ENCODE measurements at places on chromosomes 7 and 10.

DNA sequence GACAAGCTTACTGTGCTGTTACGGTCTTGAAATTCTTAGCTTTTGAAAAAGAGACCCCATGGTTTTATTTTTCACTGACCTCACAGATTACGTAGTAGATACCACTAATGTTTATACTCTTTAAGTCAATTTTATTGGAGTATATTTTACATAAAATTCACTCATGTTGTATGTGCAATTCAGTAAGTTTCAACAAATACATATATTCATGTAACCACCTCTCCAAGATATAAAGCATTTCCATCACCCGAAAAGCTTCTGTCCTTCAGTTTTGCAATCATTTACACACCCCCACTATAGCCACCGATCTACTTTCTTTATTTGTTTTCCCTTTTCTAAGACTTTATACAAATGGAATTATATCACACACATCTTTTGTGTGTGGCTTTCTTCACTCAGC, 199.2 kb downstream of the PHF14 start:
- DNase-seq, result no peak

- no peak for DNase-seq
Observed at GRCh38 chr10:22684699-22685098, 29.7 kb downstream of the PIP4K2A start.

GRCh38 chr10:46218921-46219320, 67.9 kb upstream of the ANTXRL start:
- no peak for DNase-seq

DNA sequence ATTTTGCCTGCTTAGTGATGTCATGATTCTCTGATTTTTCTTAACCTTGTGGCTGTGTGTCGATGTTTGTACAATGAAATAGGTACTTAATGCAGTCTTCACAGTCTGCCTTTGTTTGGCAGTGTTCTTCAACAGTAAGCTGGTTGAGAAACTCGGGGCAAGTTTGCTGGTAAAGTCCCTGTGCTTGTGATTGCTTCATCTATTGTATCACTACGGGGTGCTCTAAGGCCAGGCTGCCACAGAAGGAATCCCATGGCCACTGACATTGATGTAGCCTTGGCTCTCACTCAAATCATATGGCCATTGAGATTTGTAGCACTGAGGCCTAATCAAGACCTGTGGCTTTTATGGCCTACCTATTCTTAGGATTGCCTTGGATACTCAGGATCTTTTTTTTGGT, 33.5 kb upstream of the PRSS37 start:
- DNase-seq, result no peak

- no peak for DNase-seq
Observed at GRCh38 chr10:37710831-37711616, 146.4 kb downstream of the ZNF248 start.

DNA sequence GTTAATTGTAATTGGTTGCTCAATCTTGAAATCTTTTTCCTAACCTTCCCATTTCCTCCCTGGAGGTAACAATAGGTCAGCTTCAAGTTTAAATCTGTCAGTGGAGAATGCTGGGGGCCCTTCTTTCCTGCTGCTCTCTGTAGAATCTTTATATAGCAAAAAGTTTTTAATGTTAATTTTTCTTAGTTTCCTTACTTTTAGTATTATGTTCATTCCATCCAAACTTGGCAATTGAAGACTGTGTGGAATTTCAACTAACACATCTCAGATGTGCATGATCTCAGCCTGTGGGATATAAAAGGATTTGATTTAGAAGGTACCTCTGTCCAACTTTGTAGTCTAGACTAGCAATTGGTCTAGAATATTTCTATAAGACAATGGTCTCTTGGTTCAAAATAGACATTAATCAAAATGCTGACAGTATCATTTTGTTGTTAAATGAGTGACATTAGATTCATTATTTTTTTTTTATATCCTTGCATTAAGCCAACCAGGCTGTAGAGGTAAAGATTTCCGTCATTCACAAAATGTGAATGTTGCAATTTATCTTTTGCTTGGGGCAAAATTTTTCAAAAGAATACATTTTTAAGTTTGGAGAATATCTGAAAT, 100.4 kb upstream of the SEMA3A start:
- no peak for DNase-seq
